ENCODE measurements at places on chromosomes 11 and 22. TPM values are rescaled to one million over a fixed set of nuclear protein-coding genes. Genes with fewer than 3 reads are reported as not detected.

Gene SMIM38
- total RNA-seq: not detected

Gene NXPE1
- not detected for total RNA-seq

Gene NUP50
- 29.6 TPM for total RNA-seq

Gene DYNC2H1
- 5.9 TPM for total RNA-seq

Gene DLG2
- total RNA-seq: not detected

Gene ELF5
- not detected for total RNA-seq

Gene RFPL1
- total RNA-seq: not detected
